Stimulated activated CD4-positive, alpha-beta T cell treated with anti-CD3 and anti-CD28 coated beads, Interleukin-2, amount 100 ng/mL, for 24 hours (primary cell): ENCODE measurements at places on chromosomes 3 and 15.

- no peak for DNase-seq
Observed at GRCh38 chr3:139353920-139354556, 10.2 kb downstream of the MRPS22 start.

GRCh38 chr3:186246941-186247340, 115.1 kb downstream of the DGKG start:
- DNase-seq, result no peak

DNA sequence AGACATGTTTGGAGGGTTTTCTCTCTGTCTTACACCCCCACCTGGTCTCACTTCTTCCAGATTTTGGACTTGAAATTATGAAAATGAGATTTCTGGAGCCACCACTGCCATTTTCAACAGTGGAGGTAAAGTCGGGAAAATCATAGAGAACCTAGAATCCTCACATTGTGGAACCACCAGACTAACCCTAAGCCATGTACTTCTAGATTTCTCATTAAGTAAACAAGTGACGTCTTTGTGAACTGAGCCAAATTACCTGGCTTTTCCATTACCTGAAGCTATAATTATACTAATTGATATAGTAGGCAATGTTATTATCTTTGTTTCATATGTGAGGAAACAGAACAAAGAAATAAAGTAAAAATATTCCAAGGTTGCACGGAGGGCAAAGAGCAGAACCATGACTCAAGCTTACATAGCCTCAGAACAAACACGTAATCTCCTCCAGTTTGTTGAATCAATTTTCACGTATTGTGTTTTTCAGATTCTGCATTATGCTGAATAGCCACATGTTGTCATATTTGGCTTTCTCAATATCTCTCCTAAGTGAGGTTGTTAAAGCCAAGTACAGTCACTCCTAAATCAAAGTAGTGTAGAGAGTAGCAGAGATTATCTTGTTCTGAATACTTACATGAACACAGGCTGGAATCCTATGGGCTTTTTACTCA, 101.3 kb upstream of the CMC1 start:
- DNase-seq, result no peak

GRCh38 chr3:75985432-75985831, 200.1 kb upstream of the ZNF717 start:
- no peak for DNase-seq

DNA sequence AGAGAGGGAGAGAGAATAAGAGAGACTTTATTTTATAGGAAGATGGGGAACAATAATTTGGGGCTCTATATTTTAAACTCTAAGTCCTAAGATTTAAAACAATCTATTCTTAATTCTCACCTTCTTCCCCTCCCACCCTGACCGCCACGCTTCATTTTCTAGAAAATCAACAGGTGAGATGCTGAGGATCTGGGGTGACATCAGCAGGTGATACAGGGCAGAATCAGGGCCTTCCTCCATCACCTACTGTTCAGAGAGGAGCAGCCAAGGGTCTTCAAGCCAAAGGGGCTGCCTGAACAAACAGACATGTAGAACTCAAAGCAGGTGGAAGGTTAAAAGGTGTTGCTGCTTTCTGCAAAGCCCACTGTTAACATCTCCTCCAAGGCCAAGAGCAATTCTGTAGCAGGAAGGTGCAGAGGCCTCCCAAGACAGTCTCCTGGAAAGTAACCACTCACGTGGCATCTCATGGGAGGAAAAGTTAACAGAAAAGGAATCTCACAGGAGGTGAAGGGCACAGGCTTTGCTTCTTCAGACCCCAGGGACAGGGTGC, 183.6 kb upstream of the TLE3 start:
- DNase-seq, result no peak

DNA sequence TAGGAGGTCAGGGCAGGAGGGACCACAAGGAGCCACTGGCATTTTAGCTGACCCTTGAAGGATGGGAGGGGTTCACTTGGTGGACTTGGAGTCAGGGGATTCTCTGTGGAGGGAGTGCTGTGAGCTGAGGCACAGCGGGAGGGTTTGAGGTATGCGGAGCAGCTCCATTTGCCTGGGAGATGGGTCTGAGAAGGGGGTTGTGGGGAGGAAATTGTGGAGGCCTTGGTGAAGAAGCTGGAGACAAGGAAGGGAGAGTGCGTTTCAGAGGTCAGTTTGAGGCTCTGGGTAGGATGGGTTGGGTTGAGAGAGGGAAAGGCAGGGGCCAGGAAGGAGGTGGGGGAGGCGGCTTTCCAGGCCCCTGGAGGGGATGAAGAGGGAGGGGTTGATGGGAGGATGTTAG, 20.2 kb downstream of the PLEKHO2 start:
- no peak for DNase-seq

GRCh38 chr3:197352382-197352781, 54.0 kb upstream of the DLG1 start:
- no peak for DNase-seq

GRCh38 chr3:57031631-57032541, 28.6 kb upstream of the SPATA12 start:
- DNase-seq, result no peak

- no peak for DNase-seq
Observed at GRCh38 chr3:150748684-150749047, 14.3 kb downstream of the SIAH2 start.

GRCh38 chr15:92463826-92464225, 70.1 kb downstream of the ST8SIA2 start:
- no peak for DNase-seq

DNA sequence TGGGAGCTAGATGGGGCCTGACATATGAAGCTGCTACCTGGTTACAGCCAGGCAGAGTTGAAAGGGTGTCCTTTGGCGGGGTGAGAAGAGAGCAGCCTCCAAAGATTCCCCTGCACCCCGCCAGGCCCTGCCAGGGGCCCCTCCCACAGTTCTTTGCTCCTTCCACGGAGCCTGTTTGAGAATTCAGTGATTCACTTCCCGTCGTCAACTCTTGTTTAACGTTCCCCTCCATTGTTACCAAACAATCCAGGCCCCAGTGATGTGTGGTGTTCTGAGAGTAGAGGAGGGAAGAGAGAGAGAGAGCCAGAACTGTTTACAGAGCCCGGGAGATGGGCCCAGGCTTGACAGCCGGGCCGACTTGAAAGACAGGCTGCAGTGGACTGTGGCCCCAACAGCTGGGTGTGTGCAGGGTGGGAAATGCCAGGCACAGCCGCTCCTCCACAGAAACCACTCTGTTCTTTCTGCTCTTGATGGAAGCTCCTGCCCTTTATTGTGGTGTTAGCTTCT, 81.5 kb downstream of the SMAD3 start:
- peak; percentile 48 for DNase-seq

DNA sequence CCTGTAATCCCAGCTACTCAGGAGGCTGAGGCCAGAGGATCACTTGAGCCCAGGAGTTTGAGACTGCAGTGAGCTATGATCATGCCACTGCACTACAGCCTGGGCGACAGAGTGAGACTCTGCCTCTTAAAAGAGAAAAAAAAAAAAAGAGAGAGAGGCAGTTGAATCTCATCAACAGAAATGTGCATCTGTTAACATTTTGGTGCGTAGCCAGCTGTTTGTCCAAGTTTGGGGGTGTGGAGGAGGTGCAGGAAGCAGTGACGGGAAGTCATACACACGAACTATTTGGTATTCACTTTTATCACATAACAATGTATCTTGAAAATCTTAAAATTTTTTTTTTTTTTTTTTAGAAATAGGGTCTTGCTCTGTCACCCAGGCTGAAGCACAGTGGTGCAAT, 18.2 kb upstream of the CEMIP start:
- no peak for DNase-seq

GRCh38 chr3:32180141-32180784, 58.2 kb upstream of the CMTM8 start:
- DNase-seq, result no peak

DNA sequence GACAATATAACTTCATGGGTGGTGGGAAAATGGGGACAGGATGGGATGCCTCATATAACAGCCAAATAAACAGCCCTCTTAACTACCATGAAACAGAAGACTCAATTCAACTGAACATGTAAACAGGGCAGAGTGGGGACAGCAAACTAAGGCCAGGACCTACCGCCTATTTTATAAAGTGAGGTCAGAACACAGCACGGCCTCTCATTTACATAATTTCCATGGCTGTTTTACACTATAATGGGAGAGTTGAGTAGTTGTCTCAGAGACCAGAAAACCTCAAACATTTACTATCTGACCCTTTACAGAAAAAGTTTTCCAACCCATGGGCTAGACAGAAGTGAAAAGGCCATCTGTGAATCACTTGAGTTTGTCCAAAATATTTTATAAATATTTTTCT, 56.7 kb upstream of the SNRPA1 start:
- DNase-seq, result no peak

- no peak for DNase-seq
Observed at GRCh38 chr3:188407158-188407880, 253.4 kb downstream of the LPP start.

- peak; percentile 19 for DNase-seq
Observed at GRCh38 chr3:30319713-30320112, 286.7 kb upstream of the TGFBR2 start.

- no peak for DNase-seq
Observed at GRCh38 chr15:83206526-83207008, 1.1 kb downstream of the HDGFL3 start.

- DNase-seq, result no peak
Observed at GRCh38 chr3:127424766-127425504, 137.1 kb upstream of the PRR20G start.

DNA sequence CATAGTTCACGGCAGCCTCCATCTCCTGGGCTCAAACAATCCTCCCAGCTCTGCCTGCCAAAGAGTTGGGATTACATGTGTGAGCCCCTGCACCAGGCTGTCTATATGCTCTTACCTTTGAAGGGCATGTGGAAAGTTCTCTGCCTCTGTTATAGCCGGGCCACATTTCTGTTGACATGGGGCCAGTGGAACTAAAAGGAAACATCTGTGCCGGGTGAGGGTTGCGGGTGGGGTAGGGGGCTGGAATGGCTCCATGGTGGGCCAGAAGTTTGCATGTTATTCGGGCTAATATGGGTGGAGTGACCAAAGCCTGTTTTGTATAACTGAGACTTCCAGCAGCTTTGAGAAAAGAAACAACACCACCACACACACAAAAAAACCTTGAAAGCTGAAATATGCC, 8.3 kb upstream of the CLEC3B start:
- no peak for DNase-seq

DNA sequence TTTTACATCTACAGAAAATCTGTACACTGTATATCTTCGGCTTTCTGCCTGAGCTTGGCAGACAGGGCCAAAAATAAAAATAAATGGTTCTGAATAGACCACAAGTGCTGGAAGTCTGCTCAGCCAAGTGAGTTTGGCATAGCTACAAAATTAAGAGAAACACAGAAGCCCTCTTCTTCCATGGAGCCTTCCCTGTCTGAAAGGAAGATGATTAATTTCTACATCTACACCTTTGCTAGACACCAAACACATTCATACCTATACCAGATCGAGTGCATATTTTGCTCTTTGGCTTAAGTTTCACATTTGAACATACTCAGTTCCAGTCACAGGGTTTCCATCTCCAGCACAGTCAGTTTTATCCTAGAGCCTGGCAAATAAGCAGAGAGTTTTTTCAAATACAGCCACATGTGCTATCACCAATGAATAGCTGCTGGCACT, 224.6 kb downstream of the GREM1 start:
- no peak for DNase-seq

- DNase-seq, result no peak
Observed at GRCh38 chr15:32855942-32856341, 138.1 kb downstream of the GREM1 start.

GRCh38 chr3:33439546-33440327, 468 bp downstream of the UBP1 start:
- peak; percentile 51 for DNase-seq

DNA sequence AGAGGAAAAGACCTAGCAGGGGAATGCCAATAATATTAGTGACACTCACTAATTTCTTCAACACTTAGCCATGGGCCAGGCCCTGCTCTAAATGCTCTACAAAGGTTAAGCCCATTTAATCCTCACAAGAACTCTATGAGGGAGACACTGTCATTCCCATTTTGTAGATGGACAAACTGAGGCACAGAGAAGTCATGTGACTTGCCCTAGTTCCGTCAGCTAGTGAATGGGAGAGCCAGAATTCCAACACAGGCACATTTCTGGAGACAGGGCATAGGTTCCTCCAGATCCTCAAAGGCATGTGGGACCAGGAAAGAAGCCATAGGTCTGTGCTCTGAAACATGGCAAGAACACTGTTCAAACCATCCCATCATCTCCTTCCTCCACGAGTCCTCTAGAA, 31.5 kb downstream of the LOXL1 start:
- no peak for DNase-seq

GRCh38 chr3:188241883-188242282, 87.9 kb downstream of the LPP start:
- DNase-seq, result no peak
